NCI-H2029 treated with DMSO at 0.1 percent for 48 hours (cell line): ENCODE measurements at places on chromosomes 2 and 18.
A peak's percentile ranks its signal among the peaks of the same experiment; 100 is the strongest.

- no peak for DNase-seq
Measured at GRCh38 chr2:147356157-147356556, 488.7 kb upstream of the ACVR2A start.

DNA sequence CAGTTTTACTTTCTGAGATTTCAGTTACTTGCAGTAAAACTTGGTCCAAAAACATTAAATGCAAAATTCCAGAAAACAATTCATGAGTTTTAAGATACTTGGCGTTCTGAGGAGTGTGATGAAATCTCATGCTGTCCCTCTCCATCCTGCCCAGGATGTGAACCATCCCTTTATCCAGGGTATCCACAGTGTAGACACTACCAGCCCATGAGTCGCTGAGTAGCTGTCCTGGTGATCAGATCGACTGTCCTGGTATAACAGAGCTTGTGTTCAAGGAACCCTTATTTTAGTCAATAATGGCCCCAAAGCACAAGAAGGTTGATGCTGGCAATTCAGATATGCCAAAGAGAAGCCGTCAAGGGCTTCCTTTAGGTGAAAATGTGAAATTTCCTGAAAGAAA lies 3.2 kb downstream of the SP100 start:
- DNase-seq = no peak

GRCh38 chr2:17818235-17818815 lies 2.1 kb downstream of the MSGN1 start:
- DNase-seq = no peak

DNA sequence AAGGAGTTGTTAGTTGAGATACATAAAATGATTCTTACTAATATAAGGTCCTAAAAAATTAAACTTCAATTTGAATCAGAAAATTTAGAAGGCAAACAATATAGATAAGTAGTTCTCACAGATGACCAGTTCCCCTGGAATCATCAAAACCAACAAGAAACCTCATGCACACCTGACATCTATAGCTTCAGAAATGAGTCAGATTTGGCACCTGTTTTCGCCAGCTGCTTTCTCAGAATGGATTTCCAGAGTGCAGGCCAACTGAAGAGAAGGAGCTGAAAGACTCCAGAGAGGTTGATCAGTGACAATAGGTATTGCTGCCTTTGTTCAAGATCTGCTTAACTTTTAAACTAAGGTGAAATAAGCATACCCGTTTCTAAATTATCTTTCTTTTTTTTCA lies 192.4 kb downstream of the RDH14 start:
- no peak for DNase-seq

DNA sequence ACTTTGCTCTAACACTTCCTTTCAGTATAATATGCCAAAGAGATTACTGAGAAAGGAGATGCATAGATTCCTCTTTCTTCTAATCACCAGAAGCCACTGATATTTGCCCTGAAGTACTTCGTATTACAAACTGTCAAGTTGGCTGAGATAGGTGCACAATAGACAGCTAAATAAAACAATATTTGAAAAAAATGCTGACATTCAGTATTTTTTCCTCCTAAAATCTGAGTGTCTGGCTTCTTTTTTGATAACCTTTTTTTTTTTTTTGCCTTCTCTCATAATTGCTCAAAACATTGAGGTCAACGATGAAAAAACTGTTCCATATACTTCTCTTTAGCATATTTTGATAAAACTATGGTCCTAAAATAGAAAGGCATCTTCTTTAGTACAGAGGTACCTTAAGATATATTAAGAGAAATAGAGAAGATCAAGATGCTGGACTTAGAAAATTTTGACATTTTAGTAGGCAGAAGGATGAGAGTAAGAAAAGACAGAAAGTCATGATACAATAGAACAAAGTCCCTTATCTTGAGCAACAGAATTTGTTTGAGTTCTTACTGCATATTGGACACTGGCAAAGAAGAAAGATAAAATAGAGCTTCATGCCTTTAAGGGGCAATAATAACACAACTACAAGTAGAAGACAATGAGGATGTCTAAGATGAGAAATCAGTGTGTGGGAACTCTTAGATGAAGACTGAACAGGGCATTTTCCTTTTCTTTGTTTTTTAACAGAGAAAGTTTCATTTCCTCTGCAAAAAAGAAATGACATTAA lies 220.7 kb downstream of the PTH2R start:
- DNase-seq = no peak

DNA sequence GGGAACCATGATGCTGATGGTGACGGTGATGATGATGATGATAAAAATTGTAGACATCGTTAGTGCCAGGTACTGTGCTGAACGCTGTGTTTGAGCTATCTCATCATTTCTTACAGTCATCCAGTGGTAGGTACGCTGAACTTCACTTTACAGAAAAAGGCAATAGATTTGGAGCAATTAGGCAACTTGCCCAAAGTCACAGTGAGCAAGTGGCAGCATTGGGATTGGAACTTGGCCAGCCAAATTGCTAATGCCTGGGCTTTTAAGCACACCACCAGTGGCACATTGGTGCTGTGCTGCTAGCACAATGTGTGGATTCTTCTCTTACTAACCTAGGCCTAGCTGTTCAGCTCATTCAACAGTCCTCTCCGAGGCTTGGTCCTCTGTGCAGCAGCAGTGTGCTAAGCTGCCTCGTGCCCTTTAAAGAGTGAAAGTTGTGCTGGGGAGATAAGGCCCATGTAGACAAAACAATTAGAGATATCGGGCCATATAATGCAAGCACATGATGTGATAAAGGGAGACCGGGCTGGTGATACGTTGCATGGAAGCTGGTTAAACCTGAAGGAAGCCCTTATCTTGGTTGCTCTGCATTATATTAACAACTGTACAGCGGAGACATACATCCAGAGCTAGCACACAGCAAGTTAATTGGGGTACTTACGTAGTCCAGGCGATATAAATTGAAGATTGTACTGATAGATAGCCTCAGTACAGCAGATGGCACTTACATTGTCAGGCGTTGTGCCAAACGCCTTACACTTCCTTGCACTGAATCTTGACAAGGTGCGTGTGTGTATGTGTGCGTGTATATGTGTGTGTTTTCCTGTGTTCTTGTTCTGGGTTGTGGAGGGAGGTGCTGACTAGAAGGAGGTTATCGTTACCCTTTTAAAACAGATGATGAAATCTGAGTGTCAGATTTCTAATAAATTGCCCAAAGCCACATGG lies 28.4 kb downstream of the HK2 start:
- DNase-seq = no peak

DNA sequence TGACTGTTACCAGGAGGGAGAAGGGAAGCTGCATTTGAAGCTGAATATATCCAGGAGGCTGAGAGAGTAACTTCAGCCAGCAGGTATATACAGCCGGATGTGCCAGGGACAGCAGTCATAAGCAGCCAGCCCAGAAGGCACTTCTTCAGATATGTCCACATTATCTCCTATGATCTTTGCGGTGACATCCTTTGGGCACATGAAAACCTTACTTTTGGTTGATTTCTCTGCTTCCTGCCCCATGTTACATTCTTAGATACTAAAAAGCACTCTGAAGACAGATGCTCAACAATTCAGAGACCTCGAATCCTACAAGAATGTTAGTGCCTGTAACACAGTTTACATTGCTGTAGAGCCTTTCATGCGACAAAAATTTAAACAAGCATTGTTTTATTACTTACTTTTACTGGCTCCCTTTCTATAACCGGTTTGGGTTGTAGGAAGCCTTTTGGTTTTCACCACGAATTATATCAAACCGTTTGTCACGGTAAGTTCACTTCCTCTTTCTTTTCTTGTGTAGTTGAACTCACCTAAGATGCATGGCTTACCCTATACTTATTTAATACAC lies 50.3 kb upstream of the TLK1 start:
- no peak for DNase-seq

DNA sequence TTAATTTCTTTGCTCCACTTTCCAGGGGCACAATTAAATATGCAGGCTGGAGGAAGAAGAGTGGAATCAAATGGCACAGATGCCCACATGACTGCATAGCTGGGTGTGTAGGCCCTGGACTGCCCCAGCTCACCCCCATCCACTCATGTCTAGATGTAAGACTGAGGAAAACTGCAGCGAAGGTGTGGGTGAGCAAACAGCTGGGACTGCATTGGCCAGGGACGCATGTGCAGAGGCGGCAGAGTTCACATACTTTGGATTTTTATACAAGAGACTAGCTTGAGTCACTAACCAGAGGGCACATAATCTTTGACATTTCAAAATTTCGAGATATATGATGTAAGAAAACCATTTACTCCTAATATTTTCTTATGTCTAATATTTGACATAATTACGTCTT lies 60.1 kb downstream of the SPIRE1 start:
- DNase-seq = no peak

DNA sequence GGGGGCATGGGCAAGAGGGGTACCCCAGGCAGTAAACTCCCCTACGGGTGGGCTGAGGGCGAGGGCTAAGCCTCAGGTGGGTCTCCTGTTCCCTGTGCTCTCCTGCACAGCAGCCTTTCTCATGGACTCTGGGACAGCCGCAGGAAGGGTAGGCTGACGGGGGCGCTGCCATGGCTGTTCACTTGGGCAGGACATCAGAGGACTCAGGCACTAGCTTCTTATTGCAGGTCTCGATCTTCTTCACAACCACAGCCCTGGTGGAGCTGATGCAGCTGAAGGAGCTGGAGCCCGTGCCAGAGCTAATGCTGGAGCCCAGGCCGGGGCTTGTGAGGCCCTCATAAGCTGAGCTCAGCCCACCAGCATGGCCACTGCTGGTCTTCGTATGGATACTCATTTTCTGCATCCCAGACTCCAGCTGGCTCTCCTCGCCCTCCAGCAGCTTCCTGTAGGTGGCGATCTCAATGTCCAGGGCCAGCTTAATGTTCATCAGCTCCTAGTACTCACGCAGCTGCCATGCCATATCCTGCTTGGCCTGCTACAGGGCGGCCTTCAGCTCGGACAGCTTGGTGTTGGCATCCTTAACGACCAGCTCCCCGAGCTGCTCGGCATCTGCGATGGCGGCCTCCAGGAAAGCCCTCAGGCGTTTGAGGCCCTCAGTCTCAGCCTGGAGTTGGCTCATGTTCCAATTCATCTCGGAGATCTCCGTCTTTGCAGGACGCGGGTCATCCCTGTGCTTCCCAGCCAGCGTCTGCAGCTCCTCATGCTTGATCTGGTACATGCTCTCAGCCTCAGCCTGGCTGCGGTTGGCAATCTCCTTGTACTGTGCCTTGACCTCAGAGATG lies 359.8 kb upstream of the SETBP1 start:
- DNase-seq = no peak

- no peak for DNase-seq
Measured at GRCh38 chr18:51196118-51196810, 1.2 kb downstream of the MEX3C start.

- no peak for DNase-seq
Measured at GRCh38 chr2:54957321-54957999, 92.8 kb downstream of the RTN4 start.

GRCh38 chr2:42663828-42664227 lies 95.4 kb downstream of the MTA3 start:
- DNase-seq = no peak

- DNase-seq = no peak
Measured at GRCh38 chr2:239569401-239570090, 168.7 kb upstream of the HDAC4 start.

DNA sequence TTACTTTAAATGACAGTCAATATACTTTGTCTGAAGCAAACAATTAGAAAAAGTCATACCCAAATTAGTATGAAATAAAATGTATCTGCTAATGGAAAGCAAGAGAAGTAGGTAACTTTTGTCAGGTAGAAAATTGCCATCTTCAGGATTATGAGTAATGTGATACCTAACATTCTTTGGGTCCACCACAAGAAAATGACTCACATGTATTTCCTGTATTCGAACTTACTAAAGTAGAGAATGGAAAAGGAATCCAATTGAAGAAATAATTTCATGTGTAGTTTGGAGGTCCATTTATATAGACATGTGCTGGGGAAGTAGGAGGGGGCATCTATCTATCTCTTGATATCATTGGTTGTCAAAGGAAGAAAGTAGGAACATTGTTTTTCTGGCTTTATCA lies 636.2 kb upstream of the CHAC2 start:
- no peak for DNase-seq

GRCh38 chr2:45273412-45274249 lies 264.4 kb upstream of the SIX2 start:
- peak; percentile 47 for DNase-seq

- no peak for DNase-seq
Measured at GRCh38 chr2:126664234-126664633, 8.3 kb downstream of the GYPC start.

DNA sequence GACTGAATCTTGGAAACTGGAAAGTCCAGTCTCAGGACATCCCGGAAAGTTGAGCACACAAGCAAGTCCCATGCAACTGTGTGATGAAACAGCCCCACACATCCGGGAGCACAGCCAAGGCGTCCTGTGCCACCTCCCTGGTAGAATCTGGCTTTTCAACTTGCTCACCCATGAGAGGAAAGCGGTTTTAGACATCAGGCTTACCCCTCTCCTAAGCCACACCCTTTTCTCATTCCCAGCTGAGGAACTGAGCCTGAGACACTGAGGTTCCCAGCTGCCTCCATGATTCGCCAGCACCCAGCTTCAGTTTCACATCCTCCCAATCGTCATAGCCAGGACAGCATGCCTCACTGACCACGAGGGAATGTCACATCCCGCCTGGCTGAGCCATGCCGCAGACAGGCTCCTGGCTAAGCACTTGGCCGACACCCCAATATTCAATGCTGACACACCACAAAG lies 60.3 kb downstream of the STEAP3 start:
- peak; percentile 31 for DNase-seq

DNA sequence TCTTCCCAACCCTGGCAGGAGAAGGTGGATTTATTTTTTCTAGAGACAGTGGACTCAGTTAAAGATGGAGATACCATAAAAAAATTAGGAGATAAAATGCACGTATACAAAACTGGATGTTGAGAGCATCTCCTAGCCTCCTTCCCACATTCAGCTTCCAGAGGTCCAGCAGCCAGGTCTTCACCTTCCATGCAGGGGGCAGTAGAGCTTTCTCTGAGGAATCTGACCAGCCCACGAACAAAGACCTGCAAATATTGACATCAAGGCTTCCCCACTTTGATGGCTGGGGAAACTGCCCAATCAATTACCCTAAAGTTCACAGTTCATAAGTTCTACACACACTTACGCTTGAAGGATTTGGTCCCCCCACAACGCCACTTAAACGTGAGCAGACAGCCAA lies 24.5 kb downstream of the AQP4 start:
- DNase-seq = no peak

GRCh38 chr2:25664183-25664964 lies 9.0 kb downstream of the DTNB start:
- DNase-seq = no peak

- no peak for DNase-seq
Measured at GRCh38 chr2:239348563-239349452, 52.0 kb downstream of the HDAC4 start.

- DNase-seq = peak; percentile 39
Measured at GRCh38 chr18:39313992-39314391, 1748.4 kb upstream of the CELF4 start.

GRCh38 chr2:12243381-12243780 lies 473.4 kb upstream of the TRIB2 start:
- no peak for DNase-seq

- peak; percentile 18 for DNase-seq
Measured at GRCh38 chr2:170929686-170930050, 615 bp downstream of the GORASP2 start.
